ENCODE measurements at places on chromosomes 1 and 21. TPM values are rescaled to one million over a fixed set of nuclear protein-coding genes. Genes with fewer than 3 reads are reported as not detected.

Gene PLD5
- not detected for total RNA-seq

Gene ITGB2
- 0.14 TPM for total RNA-seq

Gene TRPM2
- total RNA-seq = 0.29 TPM

Gene DNMT3L
- total RNA-seq = not detected

Gene RGSL1
- not detected for total RNA-seq

Gene OR2T4
- not detected for total RNA-seq

Gene RAB3B
- 85.0 TPM for total RNA-seq

Gene CNR2
- not detected for total RNA-seq

Gene FAM72C
- 4.2 TPM for total RNA-seq

Gene DENND2D
- 1.7 TPM for total RNA-seq

Gene PRAMEF9
- not detected for total RNA-seq

Gene ASCL5
- not detected for total RNA-seq

Gene REN
- 0.29 TPM for total RNA-seq

Gene BMP8B
- total RNA-seq = 0.14 TPM

Gene RNU1-4
- total RNA-seq = under 0.01 TPM

Gene S100A1
- total RNA-seq = 0.44 TPM

Gene CYP4A11
- total RNA-seq = not detected

Gene TNFRSF1B
- 14.2 TPM for total RNA-seq

Gene NFASC
- total RNA-seq = under 0.01 TPM

Gene OLIG1
- total RNA-seq = not detected

Gene UQCRHL
- total RNA-seq = 2.0 TPM

Gene ZMYND12
- total RNA-seq = 0.14 TPM

Gene ZNHIT6
- 9.4 TPM for total RNA-seq

Gene AADACL3
- total RNA-seq = not detected

Gene SERPINC1
- 0.43 TPM for total RNA-seq

Gene CACYBP
- total RNA-seq = 104 TPM

Gene VHLL
- total RNA-seq = 0.29 TPM

Gene RBM8A
- 96.9 TPM for total RNA-seq

Gene PLA2G2D
- total RNA-seq = not detected

Gene MIXL1
- not detected for total RNA-seq

Gene TMCC2
- total RNA-seq = 3.9 TPM

Gene KRTAP25-1
- not detected for total RNA-seq

Gene KRTAP21-2
- total RNA-seq = not detected

Gene COL11A1
- total RNA-seq = 17.5 TPM

Gene GJA8
- total RNA-seq = not detected

Gene DMRTA2
- 0.14 TPM for total RNA-seq

Gene NBPF6
- total RNA-seq = 1.1 TPM

Gene MRAP
- not detected for total RNA-seq

Gene NCMAP
- not detected for total RNA-seq

Gene PRKCZ
- 1.6 TPM for total RNA-seq

Gene AVPR1B
- not detected for total RNA-seq

Gene TRIM67
- total RNA-seq = not detected

Gene PRR9
- total RNA-seq = 0.22 TPM

Gene SNAPIN
- 38.3 TPM for total RNA-seq

Gene CAMK1G
- 0.66 TPM for total RNA-seq

Gene LIN28A
- total RNA-seq = not detected

Gene LDLRAD1
- total RNA-seq = not detected

All from placental pericyte (primary cell).